Putamen (tissue), 1 donor: ENCODE measurements at places on chromosomes 6 and 20.

DNA sequence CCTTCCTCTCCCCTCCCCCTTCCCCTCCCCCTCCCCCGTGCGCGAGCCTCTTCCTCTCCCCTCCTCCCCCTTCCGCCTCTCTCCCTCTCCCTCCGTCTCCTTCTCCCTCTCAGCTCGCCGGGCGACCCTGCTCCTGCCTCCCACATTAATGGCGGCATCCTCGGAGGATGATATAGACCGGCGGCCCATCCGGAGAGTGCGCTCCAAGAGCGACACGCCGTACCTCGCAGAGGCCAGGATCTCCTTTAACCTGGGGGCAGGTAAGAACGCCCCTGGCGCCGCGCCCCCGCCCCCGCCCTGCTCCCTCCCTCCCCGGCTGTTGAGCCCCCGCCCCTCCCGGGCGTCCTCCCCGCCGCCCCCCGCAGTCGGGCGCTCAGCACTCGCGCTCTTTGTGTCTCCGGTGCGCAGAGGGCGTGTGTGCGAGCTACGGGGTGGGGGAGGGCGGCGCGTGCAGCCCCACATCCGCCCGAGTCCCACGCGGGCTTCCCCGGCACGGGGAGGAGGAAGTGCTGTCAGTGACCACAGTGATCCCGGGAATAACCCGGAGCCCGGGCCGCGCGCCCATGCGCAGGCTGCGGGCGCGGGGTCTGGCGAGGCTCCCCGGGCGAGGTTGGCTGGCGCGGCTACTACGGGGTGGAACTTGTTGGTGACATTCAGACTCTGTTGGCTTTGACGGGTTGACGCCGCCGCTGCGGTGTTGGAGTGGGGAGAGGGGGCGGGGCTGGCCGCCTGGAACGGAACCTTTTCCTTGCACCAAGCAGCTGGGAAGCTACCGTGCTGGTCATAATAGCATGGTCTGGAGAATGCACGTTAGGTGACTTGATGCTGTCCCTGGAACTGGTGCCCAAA, 33.2 kb downstream of the PHACTR1 start:
- no peak for DNase-seq

DNA sequence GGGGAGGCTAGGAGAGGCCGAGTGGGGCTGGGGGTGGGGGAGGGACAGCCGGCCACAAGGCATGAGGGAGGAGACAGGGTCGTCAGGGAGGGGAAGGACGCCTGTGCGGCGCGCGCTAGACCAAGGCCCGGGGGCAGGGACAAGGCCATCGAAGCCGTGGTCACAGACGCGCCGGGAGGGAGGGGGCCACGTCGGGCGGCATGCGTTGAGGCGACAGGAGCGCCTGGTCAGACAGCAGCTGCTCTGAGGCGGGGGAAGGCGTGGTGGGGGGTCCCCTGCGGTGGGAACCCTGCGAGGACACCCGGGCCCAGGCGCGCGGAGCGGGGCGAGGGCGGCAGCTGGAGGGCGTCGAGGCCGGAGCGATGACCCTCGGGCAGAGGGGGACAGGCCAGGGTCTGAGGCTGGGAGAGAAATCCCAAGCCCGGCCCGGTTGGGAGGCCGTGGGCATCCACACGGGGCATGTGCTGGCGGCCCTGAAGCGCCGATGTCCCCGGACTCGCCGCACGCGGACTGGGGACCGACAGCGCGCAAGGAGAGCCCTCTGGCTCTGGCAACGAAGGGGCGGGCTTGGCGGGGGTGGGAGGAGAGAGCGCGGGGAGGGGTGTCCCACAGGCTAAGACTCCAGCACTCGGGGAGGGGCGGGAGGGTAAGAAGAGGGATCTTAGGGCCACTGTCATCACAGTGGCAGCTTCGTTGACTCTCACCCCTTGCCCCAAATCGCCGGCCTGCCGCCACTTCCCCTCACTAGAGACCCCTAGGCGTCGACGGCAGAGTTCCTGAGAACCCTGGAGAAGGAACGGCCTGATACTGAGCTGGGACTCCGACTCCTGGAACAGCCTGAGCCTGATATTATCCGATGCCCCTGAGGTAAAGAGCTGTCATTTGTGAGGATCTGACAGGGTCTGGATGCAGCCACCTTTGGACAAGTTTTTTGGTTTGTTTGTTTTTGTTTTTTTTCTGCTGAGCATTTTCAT, 5.0 kb downstream of the TMEM239 start:
- DNase-seq, result no peak

DNA sequence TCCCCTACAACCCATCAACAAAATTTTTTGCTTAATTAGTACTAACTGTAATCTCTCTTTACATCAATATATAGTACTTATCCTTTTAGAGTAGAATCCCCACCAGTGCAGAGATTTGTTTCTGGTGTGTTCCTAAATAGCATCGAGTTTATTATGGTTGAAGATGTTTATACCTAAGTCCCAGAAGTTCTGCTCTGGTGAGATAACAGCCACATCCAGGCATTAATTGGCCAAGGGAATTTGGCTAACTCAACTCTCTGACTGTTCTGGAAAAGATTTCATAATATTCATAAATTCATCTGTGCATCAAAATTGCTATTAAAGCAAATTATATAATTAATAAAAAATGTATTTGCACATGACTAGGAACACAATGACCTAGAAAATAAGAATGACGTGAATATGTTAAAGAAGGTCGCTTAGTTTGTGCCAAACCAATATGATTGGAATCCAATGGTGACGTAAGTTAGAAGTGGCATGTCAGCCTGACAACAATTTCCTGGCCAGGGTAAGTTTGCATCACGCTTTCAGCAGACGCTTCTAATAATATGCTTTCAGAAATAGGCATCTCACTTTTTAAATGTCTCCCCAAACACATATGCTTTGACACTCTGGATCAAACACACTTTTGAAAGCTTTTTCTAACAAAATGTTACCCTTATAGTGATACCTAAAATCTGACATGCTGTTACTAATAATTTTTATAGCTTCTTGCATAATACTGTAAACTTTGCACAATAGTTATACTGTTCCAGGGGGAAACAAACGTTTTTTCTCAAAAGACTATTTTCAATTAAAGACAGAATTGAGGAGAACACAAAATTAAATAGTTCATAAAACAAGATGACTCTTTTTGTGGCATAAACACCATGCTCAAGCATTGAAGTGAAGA, 236.7 kb downstream of the TENT5A start:
- DNase-seq, result no peak

DNA sequence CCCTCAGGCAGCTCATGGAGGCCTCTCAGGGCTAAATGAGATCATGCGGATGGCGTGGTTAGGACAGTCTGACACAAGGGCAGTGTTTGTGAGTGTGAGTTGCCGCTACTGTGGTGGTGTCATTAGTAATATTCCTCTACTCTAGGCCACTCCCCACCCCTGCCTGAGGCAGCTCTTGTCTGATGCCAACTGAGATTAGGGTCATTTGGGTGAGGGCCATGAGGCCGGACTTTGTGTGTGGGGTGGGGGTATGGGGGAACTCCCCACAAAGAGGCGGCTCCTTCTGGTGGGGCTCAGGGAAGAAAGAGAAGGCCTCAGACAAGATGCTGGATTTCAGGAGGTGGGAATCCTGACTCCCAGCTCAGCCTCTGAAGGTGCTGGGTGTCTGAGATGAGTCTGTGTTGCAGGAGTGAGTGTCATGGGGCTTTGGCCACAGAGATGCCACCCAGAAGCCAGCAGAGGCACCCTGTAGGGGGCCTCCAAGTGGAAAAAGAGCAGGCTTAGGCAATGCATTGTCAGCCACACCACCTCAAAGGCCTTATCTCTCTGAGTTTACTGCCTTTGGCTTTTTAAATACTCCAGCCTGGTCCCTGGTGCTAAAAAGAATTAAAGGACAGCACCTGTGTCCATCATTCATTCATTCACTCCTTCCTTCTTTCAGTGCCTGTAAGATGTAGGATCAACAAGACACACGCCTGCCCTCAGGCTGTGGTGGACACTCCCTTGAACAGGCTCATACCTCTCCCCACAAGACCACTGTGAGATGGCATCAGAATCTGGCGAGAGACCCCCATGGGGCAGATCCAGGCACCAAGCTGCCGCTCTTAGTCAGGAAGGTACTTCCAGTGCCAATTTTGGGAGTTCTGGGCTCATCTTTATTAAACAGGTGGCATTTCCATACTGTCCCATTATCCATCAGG, 175.2 kb downstream of the MRPL14 start:
- DNase-seq, result no peak

- peak; percentile 33 for DNase-seq
Observed at GRCh38 chr20:17525650-17526049, 5.5 kb downstream of the BFSP1 start.

- DNase-seq, result no peak
Observed at GRCh38 chr20:43833511-43834395, 80.9 kb upstream of the TOX2 start.

GRCh38 chr20:34164381-34164984, 52.4 kb upstream of the EIF2S2 start:
- DNase-seq, result no peak

GRCh38 chr6:68059261-68059660, 575.8 kb upstream of the ADGRB3 start:
- no peak for DNase-seq

DNA sequence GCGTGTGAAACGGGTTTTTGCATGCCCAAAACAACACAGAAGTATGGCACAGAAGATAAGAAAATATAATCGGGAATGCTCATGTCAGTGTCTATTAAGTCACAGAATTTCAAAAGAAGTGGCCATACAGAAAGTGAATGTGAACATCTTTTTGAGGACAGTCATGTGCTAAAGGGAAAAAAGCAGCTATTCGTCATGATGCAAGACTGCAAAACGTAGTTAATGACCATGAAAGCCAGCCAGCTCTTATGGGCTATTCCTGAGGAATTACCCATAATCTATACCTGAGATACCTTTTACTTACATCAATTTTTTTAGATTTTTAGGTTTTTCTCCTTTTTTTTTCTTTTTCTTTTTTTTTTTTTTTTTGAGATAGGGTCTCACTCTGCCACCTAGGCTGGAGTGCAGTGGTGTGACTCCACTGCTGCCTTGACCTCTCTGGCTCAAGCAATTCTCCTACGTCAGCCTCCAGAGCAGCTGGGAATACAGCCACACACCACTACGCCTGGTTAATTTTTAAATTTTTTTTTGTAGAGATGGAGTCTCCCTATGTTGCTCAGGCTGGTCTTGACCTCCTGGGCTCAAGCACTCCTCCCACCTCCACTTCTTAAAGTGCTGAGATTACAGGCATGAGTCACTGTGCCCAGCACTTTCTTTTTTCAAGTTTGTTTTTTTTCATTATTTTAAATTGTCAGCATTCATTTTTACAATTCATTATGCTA, 18.1 kb upstream of the ZBP1 start:
- DNase-seq, result no peak
